ENCODE measurements at places on chromosomes 4 and X.

GRCh38 chr4:176270669-176271068, 1.6 kb upstream of the ASB5 start:
- no peak for DNase-seq

DNA sequence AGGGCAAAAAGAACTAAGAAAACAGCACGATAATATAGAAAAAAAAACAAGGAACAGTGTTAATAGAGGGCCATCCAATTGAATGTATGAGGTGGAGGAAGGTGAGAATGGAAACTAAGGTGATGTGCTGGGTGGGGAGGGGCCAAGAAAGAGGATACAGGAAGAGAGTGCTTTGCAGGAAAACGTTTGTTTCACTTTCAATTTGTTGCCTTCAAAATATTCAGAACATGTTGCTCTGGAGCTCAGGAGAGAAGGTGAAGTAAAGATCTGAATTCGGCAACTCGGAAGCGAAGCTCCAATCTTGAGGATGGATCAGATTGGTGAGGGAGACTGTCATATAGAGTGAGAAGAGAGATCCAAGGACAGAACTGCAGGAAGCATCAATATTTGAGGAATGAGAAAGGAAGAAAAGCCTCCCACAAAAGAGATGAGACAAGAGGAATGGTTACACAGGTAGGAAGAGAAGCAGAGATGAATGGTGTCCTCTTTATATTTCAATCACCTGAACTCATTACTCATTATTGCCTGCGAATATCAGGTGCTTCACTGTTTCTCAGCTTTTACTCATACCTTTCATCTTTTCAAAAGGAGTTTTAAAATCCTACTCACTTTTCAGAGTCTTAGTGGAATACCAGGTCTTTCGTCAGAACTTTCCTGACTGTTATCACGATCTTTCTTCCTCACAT, 14.7 kb upstream of the SEC24D start:
- DNase-seq, result no peak

GRCh38 chr4:158347556-158347955, 137.3 kb downstream of the TMEM144 start:
- DNase-seq, result no peak

DNA sequence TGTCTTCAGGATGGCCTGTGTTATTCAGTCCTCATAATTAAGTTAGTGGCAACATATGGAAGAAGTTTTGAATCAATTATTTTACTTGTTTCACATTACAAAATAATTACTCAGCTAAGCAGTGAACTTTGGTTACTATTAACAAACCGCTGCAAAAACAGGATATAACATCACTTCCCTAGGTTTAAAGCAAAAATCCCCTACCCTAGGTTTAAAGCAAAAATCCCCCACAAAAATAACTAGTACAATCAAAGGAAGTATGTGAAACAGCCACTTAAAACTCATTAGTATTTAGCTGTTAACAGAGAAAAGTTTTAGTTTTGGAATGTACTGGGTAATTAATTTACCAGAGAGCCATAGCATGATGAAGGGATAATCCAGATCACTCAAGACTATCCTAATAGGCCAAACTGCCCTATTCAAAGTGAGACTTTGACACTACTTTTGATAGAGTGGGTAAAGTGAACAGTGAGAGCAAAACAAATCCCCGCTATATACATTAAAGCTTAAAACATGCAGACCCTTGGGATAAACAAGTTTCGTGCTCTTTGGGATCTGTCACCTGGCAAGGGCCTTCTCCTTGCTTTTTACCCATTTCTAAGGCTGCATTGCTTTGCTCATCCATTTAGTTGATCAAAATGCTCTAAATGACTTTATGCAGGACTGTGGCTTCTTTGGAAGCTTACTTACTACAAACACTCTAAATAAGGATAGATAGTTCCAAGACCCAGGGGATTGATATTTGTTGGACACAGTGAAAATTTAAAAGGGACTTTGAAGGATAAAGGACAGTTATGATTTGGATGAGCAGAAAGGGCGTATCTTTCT, 36.4 kb upstream of the GPR174 start:
- DNase-seq, result no peak

DNA sequence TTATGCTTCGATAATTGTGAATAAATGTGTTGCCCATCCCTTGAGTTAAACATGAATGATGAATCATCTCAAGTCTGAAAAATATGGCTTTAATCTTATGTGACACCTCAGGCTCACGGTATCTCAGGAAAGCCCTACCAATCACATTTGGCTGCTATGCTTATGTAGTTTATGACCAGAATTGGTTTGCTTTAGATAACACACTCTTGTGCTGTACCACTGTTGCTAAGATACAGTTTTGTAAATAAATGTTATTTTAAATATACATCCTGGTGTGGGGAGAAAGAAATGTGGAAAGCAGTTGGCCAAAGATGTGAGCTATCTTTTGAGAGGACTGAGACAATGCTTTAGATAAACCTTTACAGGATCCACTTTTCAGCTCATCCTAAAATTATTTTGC, 63.2 kb downstream of the NPY1R start:
- no peak for DNase-seq

- DNase-seq, result no peak
Measured at GRCh38 chr4:61275241-61275640, 75.1 kb downstream of the ADGRL3 start.
